GOT3 (cell line): ENCODE measurements at places on chromosomes 1 and 21.

DNA sequence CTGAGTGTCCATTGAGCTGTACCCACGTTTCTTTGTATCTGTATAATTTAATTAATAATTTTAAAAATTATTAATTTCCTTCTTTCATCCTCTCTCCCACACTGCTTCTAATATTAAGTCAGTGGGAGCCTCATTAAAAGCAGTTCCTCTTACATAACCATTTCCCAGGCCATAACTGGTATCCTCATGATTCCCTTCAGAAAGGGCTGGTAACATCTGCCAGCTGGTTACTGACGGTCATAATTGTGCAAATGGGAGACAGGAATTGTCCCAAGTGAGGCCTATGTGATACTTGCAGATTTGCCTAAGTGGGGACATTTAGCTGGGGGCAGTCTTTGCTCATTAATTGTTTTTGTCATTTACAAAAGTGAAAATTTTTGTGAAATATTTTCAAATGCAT, 69.0 kb upstream of the SPAG17 start:
- no peak for DNase-seq

GRCh38 chr1:92123868-92124267, 43.7 kb downstream of the BTBD8 start:
- no peak for DNase-seq

- DNase-seq = no peak
Measured at GRCh38 chr1:83717785-83718184, 281.1 kb downstream of the TTLL7 start.

GRCh38 chr1:244757091-244757939, 78.1 kb upstream of the COX20 start:
- DNase-seq = no peak

DNA sequence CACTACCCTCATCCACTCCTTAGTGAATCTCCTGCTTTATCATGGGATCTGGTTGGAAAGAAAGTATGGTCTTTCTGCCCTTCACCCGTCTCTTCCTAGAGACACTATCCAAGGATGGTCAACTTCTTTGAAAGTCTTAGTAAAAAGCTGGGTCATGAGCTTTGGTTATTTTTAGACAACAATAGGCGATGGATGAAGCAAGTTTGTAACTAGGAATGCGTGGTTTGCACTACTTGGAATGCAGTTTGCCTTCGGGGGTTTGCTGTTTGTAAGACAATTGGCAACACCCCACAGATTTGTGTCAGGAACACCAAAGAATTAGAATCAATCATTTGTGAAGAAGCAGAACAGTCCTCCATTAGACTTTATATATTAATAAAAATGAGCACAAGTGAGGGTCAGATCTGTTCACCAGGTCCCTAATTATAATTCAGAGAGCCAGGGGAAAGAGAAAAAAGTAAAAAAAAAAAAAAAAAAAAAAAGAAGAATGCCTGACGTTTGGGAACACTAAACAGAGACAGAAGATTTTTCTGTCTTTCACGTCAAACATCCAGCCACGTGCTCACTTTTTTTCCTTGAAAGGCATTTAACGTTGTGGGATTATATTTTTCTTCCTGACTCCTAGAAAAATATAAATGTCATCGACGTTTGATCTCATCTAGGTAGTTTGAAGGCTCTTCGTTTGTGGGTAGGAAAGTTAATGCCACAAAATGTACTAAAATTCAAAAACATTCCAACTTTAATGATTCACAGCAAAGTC, 60.7 kb upstream of the BTG3 start:
- no peak for DNase-seq

DNA sequence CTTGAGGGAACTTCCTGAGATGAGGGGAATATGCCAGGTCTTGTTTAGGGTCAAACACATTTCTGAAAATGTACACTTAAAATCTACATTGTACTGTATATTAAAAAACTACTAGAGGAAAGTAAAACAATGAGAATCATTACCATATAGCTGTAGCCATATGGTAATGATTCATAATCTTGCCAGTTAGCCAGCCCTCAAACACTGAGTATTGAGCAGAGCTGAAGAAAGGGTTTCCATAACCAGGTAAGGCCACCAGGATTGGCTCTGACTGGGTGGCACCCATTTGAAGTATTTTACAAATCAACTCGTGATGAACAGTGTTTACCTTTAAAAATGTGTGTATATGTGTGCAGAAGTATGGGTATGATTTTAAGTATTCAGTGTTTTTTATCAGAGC, 226.7 kb downstream of the SLC45A1 start:
- DNase-seq = no peak

GRCh38 chr1:40267767-40268187, 9.7 kb downstream of the ZMPSTE24 start:
- no peak for DNase-seq

DNA sequence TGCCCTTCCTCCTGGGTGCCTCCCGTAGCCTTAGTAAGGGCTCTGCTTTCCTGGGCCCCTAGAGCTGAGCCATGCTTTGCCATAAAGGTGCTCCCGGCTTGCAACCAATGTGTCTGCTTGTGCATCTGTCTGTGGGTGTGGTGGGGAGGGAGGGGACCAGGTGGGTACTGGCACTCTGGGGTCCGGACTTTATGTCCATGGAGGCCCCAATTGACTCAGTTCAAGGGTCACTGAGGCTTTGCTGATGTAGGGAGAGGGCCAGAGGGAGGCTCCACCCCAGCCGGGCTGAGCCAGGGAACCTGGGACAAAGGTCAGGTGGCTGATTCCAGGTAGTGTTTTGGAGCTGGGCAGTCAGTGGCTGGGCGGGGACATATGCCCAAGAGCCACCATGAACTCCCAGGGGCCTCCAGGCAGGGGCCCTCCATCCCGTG, 15.0 kb downstream of the TNFRSF25 start:
- no peak for DNase-seq

GRCh38 chr1:18597160-18598042, 33.2 kb upstream of the PAX7 start:
- no peak for DNase-seq

DNA sequence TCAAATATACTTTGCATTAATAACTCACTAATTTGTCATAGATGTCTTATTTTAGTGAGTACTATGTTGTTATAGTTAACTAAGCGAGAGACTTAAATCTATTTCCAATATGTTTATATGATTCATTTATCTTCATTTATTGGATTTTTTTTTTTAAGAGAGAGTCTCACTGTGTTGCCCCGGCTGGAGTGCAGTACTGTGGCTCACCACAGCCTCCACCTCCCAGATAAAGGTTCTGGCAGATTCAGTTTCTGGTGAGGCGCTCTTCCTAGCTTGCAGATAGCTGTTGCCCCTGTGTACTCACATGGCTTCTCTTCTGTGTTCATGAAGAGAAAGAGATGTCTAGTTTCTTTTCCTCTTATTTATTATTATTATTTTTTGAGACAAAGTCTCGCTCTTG, 43.9 kb downstream of the SNRPE start:
- no peak for DNase-seq

DNA sequence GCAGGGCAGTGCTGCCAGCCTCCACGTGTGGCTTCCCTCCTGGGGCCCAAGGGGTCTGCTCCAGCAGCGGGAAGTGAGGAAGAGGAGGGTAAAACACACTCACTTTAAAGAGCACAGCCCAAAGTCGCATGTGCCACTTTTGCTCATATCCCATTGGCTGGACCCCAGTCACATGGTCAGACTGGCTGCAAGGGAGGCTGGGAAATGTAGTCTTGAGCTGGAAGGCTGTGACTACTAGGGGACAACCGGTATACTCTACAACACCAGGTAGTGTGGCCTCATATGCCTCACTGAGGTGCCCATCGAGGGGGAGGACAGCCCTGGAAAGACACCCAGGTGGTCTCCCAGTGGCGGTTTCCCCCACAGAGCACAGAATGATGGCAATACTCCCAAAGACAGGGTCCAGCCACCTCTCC, 45.2 kb downstream of the CAMK2N1 start:
- no peak for DNase-seq

- no peak for DNase-seq
Measured at GRCh38 chr1:207031632-207032264, 808 bp downstream of the C1orf116 start.

DNA sequence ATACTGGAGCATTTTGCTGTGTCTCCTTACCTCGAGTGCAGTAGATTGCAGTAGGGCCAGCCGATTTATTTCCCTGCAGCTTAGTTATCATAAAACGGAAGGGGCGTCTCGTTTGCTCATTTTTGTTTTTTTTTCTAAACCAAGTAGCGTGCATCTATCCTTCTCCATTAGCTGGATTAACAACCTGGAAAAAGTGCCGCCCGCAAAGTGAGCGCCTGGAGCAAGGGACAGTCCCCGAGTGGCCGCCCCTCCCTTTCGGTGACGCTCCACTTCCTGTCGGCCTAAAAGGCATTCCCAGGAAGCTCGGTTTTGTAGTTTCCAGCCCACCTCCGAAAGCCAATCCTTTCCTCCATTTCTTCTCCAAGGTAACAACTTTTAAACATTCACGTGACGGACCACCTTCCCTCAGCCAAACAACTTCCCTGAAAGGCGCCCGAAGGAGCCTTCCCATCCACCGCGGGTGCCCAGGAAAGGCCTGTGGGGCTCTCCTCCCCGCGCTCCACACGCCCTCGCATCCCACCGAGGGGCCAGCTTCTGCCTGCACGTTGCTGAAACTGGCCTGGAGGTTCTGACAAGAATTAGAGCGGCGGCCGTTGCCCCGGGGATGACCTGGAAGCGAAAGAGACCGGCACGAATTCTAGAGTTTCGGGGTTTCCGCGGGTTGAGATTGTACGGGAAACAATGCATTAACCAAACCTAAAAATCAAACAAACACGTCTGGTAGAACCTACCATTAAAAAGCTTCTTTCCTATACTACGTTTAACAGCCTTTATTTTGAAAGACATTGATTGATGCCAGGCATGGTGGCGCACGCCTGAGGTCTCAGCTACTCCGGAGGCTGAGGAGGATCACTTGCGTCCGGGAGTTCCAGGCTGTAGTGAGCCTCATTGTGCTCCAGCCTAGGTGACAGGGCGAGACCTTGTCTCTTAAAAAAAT, at the start of gene EXTL2:
EXTL2 (minus strand) TSS at position 240 of the 937 bp plus-strand sequence. CDS start 6,085 bp downstream, outside the sequence.
- DNase-seq = no peak

- DNase-seq = no peak
Measured at GRCh38 chr1:19689085-19689757, 24.5 kb downstream of the HTR6 start.

GRCh38 chr1:87556326-87556725, 227.6 kb downstream of the LMO4 start:
- DNase-seq = no peak

DNA sequence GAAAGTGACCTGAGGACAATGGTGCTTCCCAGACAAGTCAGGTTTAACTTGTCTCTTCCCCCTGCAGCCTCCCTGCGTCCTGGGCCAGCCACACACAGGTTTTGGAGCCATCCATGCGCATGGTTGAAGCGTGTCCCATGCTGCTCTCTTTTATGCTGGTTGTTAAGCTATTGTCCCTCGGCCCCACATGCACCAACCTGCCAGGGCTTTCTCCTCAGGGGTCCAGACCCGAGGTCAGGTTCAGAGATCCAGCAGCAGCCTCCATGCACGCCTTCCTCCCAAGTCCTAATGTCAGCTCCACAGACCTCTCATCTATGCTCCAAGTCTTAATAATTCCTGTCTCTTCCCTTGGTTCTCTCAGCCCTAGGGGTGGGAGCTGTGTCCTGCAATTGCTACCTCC, 1.6 kb downstream of the ABCA4 start:
- no peak for DNase-seq

- DNase-seq = no peak
Measured at GRCh38 chr1:27341525-27342252, at the start of gene SYTL1. SYTL1 (plus strand) TSS chr1:27342022; CDS start chr1:27345335, 3,313 bp downstream.

- DNase-seq = no peak
Measured at GRCh38 chr1:59176471-59176870, 120.4 kb upstream of the FGGY start.

DNA sequence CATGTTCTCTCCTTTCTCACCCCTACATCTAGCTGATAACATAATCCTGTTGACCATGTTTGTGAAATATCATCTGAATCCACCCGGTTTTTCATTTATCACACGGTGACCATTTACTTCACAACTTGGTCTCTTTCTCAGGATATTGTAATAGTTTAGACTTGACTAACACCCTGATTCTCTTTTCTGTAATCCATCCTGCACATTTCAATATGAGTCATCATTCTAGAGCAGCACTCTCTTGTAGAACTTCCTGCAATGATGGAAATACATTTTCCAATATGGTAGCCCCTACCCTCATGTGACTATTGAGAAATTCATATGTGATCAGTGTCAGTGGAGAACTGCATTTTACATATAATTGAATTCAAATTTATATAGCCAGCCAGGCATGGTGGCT, 2.3 kb upstream of the JAM2 start:
- no peak for DNase-seq

- no peak for DNase-seq
Measured at GRCh38 chr1:30986755-30987154, 78.2 kb upstream of the SDC3 start.

GRCh38 chr1:49102752-49103151, 326.1 kb upstream of the BEND5 start:
- DNase-seq = no peak

- DNase-seq = no peak
Measured at GRCh38 chr1:189084811-189085210, 1392.9 kb downstream of the BRINP3 start.

- DNase-seq = no peak
Measured at GRCh38 chr21:25836396-25836795, 101.6 kb downstream of the GABPA start.

GRCh38 chr1:11920239-11920903, 5.9 kb downstream of the KIAA2013 start:
- no peak for DNase-seq

DNA sequence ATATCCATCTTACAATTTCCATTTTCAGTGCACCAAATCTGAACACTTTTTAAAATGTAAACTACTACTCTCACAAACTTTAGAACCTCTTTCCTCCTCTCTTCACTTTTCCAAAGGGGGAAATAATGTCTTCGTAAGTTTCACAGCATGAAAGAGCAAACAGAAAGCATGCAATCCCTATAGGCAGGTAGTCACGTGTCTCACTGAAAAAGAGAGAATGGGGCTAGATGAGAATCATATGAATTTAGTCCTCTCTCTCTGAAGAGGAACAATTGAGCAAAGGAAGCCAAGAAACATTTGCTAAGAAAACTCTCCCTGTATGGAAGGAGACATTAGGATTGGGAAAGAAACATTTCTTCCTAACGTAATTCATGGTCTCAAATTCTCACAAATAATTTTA, 613.9 kb downstream of the PLA2G4A start:
- no peak for DNase-seq

DNA sequence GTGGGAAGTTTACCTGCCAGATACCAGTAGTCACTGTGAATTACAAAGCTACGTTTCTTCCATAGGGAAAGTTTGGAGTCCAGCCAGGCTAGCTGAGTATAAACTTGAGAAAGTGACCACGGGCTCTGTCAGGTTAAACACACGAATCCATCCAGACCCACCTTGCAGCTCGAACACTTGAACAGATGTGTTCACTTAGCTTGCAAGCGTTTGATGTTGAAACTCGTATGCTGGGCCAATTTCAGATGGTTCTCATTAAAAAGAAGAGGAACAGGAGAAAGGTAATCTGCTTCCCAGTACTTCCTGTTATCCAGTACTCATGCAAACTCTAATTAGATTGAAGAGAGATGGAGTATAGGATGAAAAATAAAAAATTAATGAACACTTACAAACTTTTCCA, 636.4 kb downstream of the SMYD3 start:
- DNase-seq = no peak

- no peak for DNase-seq
Measured at GRCh38 chr1:47953661-47954060, 43.5 kb downstream of the TRABD2B start.

- no peak for DNase-seq
Measured at GRCh38 chr21:33330726-33331125, 6.0 kb downstream of the IFNAR1 start.

GRCh38 chr1:47675721-47676120, 237.9 kb downstream of the FOXD2 start:
- DNase-seq = no peak
